ENCODE measurements at places on chromosomes 7 and 10.
A peak's percentile ranks its signal among the peaks of the same experiment; 100 is the strongest.

GRCh38 chr10:108393089-108393488, 1228.6 kb upstream of the SORCS1 start:
- no peak for DNase-seq

- DNase-seq, result no peak
Observed at GRCh38 chr7:57505176-57505575, 55.2 kb downstream of the ZNF716 start.

- DNase-seq, result no peak
Observed at GRCh38 chr7:117135553-117135891, 182.2 kb downstream of the ST7 start.

GRCh38 chr10:78852466-78853240, 216.1 kb upstream of the ZMIZ1 start:
- peak; percentile 6 for DNase-seq

- no peak for DNase-seq
Observed at GRCh38 chr10:116597543-116597942, 6.8 kb downstream of the PNLIPRP1 start.

GRCh38 chr10:16314259-16314658, 122.6 kb upstream of the PTER start:
- DNase-seq, result no peak

GRCh38 chr10:93028883-93029282, 31.7 kb upstream of the CYP26C1 start:
- DNase-seq, result no peak

- no peak for DNase-seq
Observed at GRCh38 chr10:15316145-15316544, 54.9 kb downstream of the FAM171A1 start.

All from CD4-positive, alpha-beta T cell (primary cell).